ENCODE measurements at places on chromosomes 6 and 20.
A peak's percentile ranks its signal among the peaks of the same experiment; 100 is the strongest.

DNA sequence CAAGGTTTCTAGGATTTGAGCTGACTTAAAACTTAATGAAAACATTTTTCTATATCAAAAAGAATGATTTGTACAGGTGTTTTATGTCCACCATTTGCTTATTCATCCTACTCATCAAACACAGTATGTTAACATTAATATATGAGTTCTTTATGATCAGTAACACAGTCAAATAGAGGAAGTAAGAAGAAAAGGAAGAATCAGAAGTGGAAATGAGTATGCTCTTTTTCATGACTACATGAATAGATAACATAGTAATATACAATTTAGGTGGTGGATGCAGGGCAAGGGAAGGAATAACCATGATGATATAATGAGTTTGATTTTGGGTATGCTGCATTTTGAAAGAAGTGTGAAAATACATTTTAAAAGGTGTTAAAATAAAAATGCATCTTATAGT lies 16.5 kb downstream of the KPNA5 start:
- DNase-seq: no peak

GRCh38 chr6:14135893-14136539 lies 18.4 kb downstream of the CD83 start:
- no peak for DNase-seq

GRCh38 chr6:35300848-35301247 lies 3.2 kb downstream of the DEF6 start:
- DNase-seq: no peak

- DNase-seq: peak; percentile 26
Measured at GRCh38 chr20:49687595-49688567, 25.8 kb downstream of the B4GALT5 start.
